Kidney (tissue), 22 donors: ENCODE measurements at places on chromosomes 16 and 17. TPM values are rescaled to one million over a fixed set of nuclear protein-coding genes. Genes with fewer than 3 reads are reported as not detected.

Gene TSEN54
- polyA plus RNA-seq, result 33.8 TPM

Gene CA7
- polyA plus RNA-seq, result not detected

Gene CCL7
- not detected for polyA plus RNA-seq

Gene NT5C
- 74.9 TPM for polyA plus RNA-seq

Gene SEZ6L2
- 9.1 TPM for polyA plus RNA-seq

Gene MYO15A
- polyA plus RNA-seq, result 0.80 TPM

Gene TLCD3B
- not detected for polyA plus RNA-seq

Gene SULT1A1
- polyA plus RNA-seq, result 50.2 TPM

Gene TAT
- not detected for polyA plus RNA-seq

Gene SEPTIN12
- polyA plus RNA-seq, result not detected

DNA sequence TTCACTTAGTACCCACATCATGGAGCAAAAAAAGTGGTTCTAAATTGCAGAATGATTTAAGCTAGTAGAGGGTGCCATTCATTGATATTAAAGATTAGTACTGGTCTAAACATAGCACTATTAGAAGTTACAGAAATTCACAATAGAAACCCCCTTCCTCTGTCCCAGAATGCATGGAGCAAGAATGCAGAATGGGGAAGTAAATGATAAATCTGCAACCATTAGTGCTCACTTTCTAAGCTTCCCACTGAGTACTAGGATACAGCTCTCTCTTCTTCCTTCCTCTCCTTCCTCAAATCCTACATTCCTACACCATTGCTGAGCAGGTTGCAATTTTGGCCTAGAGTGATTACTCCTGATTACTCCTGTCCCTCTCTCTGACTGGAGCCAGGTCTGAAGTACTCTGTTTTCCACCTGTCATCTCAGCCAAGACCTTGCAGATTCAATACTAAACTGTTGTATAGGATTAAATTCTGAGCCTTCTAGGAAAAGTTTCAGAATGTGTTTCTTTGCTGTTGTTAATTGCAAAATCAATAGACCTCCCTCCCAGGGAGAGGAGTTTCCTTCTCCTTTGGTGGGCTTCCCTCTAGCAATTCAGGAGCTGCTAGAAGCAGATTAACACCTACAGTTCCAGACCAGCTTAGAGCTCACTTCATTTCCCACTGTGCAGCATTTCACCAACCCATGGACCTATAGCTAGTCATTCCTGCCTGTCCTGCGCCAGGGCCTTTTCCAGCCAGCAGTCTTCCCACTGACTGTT lies 165.5 kb upstream of the TBX2 start:
- no peak for DNase-seq

- no peak for DNase-seq
These were observed 101.7 kb downstream of the PLCG2 start for GRCh38 chr16:81880816-81881215.

GRCh38 chr16:83113317-83113716 lies 486.5 kb downstream of the CDH13 start:
- no peak for DNase-seq

DNA sequence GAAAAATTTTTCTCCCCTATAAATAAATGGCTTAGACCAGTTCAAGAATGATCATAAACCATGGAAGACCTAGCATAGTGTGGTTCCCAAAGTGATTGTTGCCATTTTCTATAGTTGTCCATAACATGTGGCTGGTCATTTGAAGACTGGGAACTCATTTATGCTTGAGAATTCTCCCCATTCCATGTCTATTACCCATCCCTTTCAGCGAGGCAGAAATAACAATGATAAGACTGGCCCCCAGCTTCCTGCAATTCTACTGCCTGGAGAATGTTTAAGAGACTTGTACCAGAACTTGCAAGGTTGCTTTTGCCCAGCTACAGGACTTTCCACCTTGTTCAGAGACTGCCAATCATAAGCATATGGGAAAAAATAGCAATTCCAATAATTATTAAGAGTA lies 146.5 kb upstream of the CDH11 start:
- DNase-seq, result no peak

GRCh38 chr16:75565640-75566039 lies 539 bp upstream of the GABARAPL2 start:
- DNase-seq, result no peak

- no peak for DNase-seq
These were observed 513 bp upstream of the TBX21 start for GRCh38 chr17:47732399-47733046.

DNA sequence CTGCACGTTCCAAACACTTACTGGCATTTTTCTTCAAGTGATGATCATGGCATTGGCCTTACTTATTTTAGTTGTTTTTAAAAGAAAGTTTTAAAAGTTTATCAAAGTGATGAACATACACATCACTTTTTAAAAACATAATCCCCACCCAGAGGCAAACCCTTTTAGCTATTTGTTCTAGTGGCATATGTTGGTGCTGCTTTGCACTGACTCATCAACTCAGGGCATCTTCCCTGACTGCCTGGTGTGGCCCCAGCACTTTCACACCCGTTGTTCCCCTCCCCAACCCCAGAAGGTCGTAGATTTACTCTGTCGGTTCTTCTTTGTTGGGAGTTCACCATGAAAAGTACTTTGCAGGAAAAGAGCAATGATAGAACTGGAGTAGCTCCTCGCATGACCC lies 161.3 kb downstream of the RPTOR start:
- no peak for DNase-seq

DNA sequence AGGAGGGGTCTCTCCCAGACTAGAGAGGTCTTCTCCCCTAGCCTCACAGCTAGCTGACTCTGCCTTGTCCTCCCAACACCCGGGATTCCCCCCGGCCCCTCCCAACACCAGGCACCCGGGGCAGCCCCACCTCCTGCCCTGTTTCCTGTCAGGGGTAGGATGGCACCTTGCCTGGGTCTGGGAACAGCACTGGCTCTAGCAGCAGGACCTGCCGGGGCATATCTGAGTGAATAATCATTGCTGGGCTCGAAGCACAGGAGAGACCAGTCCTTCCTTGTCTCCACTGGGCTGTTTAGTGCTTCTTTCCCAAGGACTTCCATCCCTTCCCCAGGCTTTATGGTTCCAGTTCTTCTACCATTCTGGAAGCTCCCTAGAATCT lies 25.7 kb downstream of the MINK1 start:
- DNase-seq, result no peak

DNA sequence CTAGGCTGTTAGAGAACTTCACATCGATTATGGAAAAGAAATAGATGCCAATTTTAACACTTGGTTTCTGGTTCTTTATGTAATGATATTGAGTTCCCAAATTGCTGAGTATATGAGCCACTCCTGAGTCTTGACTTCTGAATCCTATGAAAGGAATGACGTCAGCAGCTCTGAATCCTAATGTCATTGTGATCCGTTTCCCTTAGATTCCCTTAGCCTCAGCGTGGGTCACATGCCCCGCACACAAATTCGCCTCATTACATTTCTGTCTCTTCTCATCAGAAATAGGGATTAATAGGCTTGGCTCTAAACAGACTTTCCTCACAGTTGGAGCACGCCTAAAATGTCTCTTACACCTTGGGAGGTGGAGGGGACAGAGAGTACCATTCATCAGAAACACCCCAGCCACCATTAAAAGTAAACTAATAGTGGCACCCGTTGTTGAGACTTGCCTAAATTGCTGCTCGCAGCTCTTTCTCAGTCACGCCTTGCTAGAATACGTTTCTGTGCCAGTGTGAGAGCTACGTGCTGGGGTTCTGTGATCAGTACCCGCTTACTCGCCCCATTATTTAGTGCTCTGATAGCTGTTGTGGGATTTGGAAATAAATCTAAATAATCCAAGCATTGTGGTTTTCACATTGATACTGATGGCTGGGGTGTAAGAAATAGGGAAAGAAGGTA lies 7.1 kb downstream of the MRM3 start:
- no peak for DNase-seq

DNA sequence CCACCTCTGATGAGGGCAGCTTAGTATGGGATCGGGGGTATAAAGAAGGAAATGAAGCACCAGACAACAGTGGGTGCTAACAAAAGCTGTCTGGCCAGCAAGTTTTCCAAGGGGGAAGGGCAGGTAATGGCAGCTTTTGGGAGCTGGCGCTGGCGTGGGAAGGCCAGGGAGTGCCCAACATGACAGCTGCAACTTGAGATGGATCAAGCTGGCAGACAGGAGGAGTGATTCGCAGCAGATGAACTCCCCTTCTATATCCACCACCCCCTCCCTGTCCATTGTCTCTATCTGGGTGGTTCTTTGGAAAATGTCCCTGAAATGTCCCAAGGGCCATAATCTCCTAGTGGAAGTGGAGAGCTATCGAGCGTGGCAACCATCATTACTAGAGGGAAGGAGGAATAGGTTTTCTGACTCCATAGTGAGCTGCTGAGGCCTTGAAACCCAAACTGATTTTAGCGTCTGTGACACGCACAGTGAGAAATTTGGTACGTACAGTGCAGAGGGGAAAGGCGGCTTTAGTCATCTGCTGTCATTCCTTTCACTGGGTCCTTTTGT lies 4.8 kb upstream of the INPP5K start:
- DNase-seq, result no peak

- no peak for DNase-seq
These were observed 111.4 kb downstream of the CA10 start for GRCh38 chr17:52047086-52047485.

- DNase-seq, result no peak
These were observed 37.6 kb downstream of the PGS1 start for GRCh38 chr17:78415821-78416711.

DNA sequence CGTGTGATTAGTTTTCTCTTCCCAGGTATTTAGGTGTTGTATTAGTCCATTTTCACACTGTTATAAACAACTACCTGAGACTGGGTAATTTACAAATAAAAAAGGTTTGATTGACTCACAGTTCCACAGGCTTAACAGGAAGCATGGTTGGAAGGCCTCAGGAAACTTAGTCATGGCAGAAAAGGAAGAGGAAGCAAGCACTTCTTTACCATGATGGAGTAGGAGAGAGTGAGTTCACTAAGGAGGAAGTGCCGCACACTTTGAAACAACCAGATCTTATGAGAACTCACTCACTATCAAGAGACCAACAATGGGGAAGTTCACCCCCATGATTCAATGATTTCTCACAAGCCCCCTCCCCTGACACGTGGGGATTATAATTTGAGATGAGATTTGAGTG lies 1343.7 kb upstream of the GOT2 start:
- DNase-seq, result no peak

DNA sequence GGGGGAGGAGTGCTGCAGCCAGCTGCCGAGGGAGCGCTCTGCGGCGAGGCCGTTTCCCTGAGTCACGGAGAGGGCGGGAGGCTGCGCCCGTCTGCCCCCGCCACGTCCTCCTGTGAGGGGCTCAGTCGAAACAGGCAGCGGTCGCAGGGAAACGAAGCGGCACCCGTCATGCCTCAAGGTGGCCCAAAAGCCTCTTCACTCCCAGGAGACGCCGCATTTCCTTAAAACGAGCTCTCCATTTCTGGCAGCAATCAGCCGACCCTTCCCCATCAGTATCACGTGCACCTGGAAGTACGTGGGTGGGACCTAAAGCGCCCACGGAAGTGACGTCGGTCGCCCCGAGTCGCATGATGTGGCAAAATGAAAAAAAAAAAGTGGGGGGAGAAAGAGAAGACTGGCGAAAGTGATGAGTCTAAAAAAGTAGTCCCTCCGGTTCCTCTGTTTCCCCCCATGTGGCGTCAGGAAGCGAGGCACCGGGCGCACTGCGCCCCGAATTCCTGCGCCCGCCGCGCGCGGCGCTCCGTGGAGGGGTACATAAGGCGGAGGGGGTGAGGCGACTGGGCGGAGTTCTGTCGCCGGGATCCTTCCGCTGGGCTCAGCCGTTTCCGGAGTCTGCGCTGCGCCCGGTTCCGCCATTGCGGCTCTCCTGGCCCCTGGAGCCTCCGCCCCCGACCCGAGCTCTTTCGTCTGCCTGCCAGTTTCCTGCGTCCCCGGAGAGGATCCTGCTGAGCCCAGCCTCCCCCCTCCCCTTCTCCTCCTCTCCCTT lies at the start of gene CLTC:
Gene CLTC, plus strand, starts transcription at position 598 of the 766 bp plus-strand sequence. CDS start 237 bp downstream, outside the sequence.
- DNase-seq, result peak; percentile 96

GRCh38 chr17:76969598-76970172 lies 101.5 kb downstream of the MGAT5B start:
- peak; percentile 54 for DNase-seq

GRCh38 chr17:79156463-79157095 lies 82.0 kb downstream of the ENGASE start:
- no peak for DNase-seq

DNA sequence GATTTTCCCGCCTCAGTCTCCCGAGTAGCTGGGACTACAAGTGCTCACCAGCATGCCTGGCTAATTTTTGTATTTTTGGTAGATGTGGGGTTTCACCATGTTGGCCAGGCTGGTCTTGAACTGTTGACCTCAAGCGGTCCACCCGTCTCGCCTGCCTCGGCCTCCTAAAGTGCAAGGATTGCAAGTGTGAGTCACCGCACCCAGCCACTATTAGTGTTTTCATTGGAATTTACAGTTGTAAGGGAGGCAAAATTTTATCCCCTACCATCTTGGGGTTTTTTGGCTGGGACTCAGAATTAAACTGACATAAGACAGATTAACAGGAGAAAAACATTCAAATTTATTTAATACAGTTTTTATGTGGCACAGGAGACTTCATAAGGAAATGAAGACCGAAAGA lies 12.3 kb upstream of the MYCBPAP start:
- DNase-seq, result no peak

DNA sequence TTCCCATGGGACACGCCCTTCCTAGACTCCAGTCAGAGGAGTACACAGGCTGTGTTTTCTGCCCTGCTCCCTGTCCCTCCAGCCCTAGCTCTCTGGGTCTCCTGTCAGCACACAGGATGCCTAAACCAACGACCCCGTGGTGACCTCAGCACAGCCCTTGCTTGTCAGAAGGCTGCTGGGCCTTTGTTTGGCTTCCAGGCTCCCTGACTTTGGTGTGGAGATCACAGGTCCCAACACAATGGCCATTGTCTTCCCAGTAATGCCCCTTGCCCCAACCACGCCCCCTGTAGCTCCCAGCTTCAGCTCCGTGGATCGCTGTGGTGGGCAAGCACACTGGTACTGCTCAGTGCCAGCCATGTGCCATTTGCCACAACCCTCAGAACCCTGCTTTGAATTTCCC lies 15.0 kb downstream of the HNF1B start:
- DNase-seq, result no peak

DNA sequence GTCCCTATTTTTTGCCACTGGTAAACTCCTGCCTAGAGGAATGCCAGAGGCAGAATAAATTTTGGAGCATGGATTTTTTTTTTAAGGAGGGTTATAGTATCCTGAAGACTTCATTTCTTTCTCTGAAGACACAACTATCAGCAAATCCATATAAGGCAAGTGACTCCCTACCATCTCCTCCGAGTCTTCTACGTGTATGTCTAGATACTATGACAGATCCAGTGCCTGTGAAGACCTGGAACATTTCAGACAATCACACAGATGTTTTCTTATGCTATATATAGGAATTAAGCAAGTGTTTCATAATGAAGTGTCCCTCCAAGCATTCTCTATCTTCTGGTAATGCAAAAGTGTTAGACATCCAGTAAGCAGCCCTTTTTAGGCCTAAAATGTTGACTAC lies 255.5 kb upstream of the TBX2 start:
- DNase-seq, result no peak

GRCh38 chr17:47203984-47204721 lies 5.0 kb upstream of the MYL4 start:
- DNase-seq, result no peak

- peak; percentile 35 for DNase-seq
These were observed 188.6 kb downstream of the NTN1 start for GRCh38 chr17:9209781-9210370.

GRCh38 chr17:42566215-42566882 lies 551 bp upstream of the MLX start:
- no peak for DNase-seq
